ENCODE measurements at places on chromosomes 7 and 10.

- DNase-seq: peak; percentile 13
These were observed 36.9 kb downstream of the WASL start for GRCh38 chr7:123711832-123712293.

GRCh38 chr7:49670991-49671390 lies 102.4 kb upstream of the VWC2 start:
- no peak for DNase-seq

DNA sequence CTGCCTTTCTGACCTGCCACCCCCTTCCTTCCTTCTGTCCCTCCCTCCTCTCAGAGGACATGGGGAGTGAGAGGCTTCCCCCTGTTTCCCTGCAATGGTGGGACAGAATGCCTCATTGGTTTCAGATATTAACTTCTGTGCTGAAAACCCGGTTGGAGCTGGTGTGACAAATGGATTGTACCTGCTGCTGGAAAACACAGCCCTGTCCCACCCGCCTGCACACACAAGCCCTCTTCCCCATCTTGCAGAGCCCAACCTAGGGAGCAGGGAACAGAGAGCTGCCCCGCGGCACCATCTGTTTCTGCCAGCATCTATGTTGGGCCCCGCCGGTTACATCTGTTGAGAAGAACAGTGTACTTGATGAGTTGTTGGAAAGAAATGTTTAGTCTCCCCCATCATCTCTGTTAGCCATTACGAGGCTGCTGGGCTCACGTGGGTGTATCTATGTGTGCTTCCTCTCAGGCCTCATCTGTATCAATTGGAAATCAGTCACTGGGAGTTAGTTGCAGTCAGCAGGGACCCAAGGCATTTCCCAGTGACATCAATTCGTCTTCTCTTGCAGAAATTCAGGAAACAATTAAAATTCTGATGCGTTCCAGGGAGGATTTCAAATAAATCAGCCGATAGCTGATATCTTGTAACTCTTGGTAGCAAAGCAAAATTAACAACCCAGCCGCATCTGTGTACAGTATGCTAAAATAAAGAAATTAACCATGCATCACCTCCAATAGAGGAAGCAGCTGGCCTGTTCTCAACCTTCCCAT lies 725.6 kb upstream of the GALNT17 start:
- DNase-seq: no peak

DNA sequence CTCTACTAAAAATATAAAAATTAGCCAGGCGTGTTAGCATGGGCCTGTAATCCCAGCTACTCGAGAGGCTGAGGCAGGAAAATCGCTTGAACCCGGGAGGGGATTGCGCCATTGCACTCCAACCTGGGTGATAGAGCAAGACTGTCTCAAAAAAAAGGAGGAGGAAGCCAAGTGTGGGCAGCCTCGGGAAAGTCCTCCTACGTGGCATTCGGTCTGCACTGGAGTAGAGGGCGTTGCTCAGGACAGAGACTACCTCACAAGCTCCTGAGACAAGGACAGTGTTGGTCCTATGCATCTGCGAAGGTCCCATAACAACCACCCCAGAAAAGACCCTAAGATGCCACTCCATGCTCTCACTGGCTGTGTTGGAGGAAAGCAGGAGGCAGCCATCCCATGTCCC lies 10.0 kb upstream of the SERPINE1 start:
- DNase-seq: no peak

DNA sequence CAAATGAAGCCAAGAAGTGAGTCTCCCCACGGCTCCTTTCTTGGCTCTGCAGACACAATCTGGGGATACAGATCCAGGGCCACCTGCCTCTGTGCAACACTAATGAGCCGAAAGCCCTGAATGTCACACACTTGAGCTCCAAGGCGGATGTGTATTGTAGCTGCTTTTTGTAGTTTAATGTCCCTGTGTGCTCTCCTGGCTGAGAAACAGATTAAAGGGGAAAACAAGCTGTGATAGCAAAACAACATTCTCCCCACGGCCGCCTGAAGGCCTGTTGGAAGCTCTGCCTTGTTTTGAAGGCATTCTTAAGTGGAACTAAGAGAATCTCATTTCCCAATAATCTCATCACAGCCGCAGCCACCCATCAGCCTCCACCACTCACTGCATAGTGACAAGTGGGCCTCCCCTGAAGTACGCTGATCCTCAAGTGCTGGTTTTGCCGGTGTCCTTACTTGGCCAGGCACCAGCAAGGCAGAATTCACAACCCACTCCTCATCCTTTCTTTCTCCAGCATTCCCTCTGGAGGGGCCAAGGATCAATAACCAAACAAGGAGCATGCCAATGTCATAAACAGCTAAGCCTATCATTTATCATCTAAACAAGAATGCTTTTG lies 44.4 kb upstream of the AMPH start:
- no peak for DNase-seq

GRCh38 chr10:12262278-12262981 lies 66.4 kb downstream of the CDC123 start:
- DNase-seq: no peak

DNA sequence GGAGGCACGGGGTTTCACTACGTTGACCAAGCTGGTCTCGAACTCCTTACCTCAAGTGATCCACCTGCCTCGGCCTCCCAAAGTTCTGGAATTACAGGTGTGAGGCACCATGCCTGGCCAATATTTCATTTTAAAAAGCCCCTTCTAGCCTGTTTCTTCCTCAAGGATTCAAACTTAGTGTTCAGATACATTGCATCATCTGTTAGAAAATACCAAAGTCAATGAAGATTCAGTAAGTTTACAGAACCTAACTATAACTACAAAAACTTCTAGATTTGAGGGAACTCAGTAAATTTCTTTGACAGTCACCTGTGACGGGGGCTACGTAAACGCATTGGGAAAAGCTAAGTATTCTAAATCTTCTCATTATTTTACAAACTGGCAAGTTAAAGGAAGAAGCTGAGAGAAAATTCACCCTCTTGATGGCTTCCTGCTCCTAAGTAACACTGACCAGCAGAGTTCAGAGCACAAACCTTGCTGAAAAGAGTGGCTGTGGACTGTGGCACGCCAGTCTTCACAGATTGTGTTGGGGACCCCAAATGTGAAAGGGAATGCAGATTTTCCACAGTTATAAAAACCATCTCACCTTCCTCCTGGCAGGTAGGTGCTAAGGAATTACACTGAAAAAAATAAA lies 162.2 kb downstream of the PKD1L1 start:
- DNase-seq: no peak

DNA sequence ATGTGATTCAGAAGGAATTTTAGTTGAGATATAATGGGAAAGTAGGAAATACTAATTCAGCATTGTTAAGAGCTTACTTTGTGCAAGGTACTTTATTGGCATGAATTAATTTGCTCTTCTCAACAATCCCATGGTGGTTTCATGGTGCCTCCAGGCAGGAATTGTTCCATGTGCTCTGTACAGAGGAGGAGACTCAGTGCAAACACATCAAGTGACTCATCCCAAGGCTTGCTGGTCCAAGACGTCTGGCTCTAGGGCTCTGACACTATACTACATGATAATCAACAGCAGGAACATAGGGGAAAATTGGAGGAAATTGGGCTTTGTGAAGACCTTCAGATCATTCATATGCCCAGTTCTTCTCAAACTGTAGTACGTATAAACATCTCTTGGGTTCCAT lies 66.5 kb upstream of the PRKG1 start:
- no peak for DNase-seq

DNA sequence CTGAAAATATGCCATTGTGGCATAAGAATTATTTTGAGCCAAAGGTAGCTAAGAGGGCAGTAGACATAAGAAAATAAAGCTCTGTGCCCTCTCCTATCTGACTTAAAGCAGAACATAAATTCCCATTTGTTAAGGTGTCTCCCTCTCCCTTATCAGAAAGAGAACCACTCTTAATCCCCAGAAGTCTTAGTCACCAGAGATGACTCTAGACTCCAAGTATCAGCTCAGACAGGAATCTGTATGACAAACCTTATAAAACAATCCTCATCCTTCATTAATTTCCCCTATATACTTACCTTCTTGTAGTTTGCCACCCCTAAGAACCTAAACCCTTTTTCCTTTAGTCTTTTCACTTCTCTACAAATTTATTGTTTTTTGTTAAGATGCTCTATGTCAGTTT lies 21.8 kb upstream of the PIP4K2A start:
- DNase-seq: no peak

GRCh38 chr7:73966941-73967831 lies 60.8 kb upstream of the ELN start:
- DNase-seq: no peak

All from activated naive CD8-positive, alpha-beta T cell treated with anti-CD3 and anti-CD28 coated beads for 36 hours (primary cell).